Hematopoietic multipotent progenitor cell treated with erythropoietin and hydrocortisone succinate and interleukin-3 and kit ligand, for 15 days (in vitro differentiated cells): ENCODE measurements at places on chromosomes 11 and 22.
A peak's percentile ranks its signal among the peaks of the same experiment; 100 is the strongest.

DNA sequence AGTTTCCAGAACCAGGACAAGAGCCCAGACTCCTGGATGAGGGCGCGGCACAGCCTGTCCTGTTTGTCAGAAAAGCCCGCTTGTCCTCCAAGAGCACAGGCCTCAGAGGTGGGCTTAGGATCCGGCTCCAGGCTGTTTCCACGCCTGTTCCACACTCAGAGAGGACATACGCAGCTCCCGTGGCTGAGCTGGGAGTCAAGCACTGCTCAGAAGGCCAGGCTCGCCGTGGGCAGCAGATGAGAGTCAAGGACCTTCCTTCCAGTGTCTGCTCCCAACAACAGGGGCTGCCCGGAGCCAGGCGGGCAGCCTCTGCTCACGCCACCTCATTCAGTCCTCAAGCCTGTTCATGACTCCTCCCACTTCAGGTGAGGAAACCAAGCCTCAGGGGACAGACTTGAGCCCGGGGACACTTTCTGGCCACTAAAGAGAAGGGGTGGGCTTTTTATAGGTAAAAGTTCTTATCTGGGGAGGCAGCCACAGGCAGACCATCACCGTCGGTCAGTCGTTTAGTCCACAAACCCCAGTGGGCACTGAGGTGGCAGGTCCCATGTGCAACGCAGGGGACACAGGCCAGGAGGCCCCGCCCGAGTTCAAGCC is 3.8 kb downstream of the CYB5R3 start:
- DNase-seq: no peak

GRCh38 chr11:114000526-114000925 is 25.6 kb downstream of the HTR3A start:
- DNase-seq: no peak

GRCh38 chr11:17516551-17517150 is 27.6 kb downstream of the USH1C start:
- no peak for DNase-seq

GRCh38 chr11:127624306-127624856 is 623.8 kb upstream of the KIRREL3 start:
- DNase-seq: no peak

- no peak for DNase-seq
Observed at GRCh38 chr11:19392847-19393518, 152.2 kb upstream of the E2F8 start.

DNA sequence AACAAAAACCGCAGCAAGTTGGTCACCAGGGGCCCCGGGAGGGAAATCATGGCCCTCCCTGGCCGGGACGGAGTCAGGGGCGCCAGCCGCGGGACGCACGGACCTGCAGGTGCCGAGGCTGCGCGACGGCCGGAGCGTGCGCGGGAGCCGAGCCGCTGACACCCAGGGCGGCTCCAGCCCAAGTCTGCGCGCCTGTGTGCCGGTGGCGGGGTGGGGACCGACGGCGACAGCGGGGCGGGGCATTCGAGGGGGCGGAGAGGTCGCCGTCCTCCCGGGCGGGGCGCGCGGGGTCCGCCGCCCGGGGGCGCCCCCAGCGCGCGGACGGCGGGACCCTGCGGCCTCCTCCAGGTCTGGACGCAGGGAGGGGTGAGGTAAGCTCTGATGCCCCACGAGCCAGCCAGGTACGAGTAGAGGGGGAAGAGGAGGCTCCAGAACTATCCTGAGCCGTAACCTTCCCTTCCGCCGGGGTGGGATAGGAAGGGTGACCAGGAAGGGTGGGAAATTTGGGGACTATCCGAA is at the start of gene ESAM:
Gene ESAM, minus strand, starts transcription at position 186 of the 519 bp plus-strand sequence. Its CDS starts 136 bp downstream, at position 50.
- peak; percentile 27 for DNase-seq

- DNase-seq: no peak
Observed at GRCh38 chr11:133938166-133938565, 18.6 kb downstream of the IGSF9B start.

DNA sequence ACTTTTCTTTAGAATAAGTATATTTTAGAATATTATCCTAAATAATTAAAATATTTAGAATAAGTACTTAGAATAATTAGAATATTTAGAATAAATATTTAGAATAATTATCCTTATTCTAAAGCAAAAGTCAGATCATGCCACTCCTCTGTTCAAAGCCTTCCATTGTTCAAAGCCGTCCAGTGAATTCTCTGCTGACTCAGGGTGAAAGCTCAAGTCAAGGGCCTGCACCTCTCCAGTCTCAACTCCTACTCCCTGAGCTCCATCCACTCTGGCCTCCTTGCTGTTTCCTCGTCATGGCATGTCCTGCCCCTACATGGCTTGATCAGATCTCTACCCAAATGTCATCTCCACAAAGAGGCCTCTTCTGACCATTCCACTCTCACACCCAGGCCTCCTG is 30.0 kb downstream of the PLEKHA7 start:
- no peak for DNase-seq

DNA sequence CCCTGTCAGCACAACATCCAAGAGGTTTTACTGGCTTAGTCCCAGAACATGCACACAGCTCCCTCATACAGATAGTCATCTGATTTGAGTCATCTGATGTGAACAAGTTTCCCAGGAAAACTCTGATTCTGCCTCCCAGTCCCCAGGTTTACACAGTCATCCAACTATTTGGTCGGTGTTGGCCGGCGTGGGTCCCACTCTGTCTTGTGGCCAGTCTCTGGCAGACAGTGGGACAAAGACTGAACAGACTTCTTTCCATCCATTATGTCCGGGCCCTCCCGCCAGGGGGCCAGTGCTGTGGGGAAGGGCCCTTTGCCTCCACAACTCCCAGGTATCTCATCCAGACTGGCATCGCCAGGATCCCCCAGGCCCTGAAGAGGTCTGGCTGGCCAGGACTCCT is 60.0 kb downstream of the BTG4 start:
- no peak for DNase-seq

DNA sequence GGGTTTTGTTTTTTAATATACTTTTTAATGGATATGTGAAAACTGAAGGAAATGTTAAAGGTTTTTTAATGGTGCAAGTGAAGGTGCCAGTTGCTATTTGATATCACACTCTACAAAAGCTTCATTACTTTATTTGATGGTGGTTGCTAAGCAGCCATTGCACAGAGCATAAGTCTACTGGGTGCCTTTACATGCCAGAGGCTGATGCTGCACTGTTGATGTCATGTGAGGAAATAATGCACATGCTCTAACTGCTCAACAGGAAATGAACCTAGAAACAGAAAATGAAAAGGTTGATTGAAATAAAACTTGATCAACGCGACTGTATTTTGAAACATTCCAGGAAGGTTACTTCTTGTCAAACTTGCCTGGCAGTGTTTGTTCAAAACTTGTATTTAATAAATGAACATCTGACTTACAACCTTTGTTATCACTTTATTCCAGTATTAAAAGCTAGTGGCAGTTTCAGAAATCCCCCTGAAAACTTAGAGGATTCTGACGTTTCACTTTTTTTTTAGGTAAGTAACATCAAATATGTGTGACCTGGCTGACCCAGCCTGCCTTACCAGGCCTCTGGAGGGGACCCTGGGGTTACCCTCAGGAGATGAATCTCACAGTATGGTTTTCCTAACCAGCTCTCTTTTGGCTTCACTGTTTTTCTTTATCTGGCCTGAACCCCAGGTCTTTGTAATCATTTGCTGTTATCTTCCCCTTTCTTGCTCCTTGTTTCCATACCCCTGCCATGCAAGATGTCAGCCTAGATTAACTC is 2.4 kb upstream of the ATP5MG start:
- no peak for DNase-seq

GRCh38 chr11:65498977-65499712 is at the start of gene MALAT1:
Gene MALAT1 (plus strand): TSS chr11:65499045.
- DNase-seq: peak; percentile 97

DNA sequence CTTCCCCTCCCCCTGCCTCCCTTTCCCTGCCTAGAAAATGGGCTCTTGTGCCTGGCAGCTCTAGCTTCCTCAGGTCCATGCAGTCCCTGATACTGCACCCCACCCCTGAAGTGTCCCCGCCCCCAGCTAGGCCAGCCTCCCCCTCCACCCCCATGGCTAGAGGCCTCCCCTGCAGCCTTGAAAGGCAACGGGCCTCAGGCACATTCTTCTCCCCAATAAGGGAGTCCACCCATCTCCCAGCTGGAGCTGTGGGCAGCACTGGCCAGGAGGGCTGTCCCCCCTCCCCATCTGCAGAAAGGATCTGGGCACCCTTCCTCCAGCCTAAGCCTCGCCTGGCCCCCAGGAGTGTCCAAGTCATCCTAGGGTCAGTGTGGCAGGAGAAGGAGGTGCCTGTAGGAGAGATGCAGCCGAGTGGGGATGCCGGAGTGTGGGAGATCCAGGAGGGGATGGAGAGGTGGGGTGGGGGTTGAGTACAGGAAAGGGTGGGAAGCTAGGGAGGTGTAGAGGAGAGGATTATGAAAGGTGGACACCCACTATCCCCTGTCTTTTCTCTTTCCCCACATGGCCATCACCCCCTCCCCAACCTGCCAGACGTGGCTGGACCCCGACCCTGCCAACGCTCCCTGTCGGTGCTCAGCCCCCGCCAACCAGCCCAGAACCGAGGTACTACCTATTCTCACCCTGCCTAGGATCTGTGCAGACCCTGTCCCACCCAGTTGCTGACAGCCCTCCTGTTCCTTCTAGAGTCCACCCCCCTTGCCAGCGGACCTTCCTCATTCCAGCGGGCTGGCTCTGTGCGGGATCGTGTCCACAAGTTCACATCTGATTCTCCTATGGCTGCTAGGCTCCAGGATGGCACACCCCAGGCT is 9.3 kb downstream of the SMTN start:
- DNase-seq: no peak

DNA sequence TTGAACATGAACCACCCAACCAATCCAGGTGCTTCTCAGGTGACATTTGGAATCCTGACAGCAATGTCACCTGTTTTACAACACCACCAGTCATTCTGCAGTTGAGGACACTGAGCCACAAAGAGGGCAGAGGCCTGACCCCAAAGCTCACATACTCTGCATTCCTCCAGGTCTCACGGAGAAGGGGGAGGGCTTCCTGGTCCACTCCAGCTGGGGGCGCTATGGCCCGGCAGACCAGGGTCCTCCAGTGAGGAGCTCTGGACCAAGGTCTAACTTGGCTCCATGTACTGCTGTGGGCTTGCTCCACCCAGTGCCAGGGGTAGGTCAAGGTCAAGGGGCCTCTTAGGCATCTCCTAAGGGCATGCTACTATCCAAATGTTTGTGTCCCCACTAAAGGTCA is 1.5 kb upstream of the PNPLA3 start:
- DNase-seq: no peak

- no peak for DNase-seq
Observed at GRCh38 chr22:19632668-19633148, 81.6 kb upstream of the SEPTIN5 start.

DNA sequence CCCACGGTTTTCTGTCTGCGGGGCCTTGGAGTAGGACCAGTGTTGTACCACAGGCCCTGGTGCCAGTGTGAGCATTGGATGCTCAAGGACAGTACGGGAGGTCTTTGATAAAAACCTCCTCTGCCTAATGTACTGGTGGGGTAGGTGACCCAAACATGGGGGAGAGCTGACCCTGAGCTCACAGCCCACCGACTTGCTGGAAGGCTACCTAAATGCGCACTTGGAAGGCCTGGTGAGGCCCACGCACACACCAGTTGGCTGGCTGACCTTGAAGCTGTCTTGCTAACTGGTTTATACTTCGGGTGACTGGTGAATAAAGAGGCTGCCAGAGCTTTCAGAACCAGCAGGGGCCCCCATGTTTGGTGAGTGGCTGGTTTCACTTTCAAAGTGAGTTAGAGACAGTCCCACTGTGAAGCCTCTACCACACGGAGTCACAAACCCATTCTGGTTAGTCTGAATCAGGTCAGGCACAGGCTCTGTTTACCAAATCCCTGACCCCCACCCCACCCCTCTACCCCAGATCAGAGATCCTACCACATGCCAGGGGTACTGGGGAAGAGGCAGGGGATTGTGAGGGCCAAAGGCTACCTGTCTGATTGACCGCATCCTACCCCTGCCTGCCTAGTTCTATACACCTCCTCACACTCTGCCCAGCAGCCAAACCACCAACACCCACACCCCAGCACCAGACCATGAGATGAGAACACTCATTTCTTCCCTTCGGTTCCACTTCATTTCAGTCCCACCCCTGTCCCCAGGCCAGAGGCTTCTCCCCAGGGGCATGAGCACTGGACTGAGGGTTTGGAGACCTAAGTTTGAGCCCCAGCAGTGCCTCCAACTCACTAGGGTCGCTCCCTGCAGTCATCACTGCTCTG is 12.7 kb upstream of the IL2RB start:
- no peak for DNase-seq

GRCh38 chr11:65883058-65883761 is 3.6 kb downstream of the CTSW start:
- no peak for DNase-seq
